ENCODE measurements at places on chromosomes 6 and 20. TPM values are rescaled to one million over a fixed set of nuclear protein-coding genes. Genes with fewer than 3 reads are reported as not detected.

DNA sequence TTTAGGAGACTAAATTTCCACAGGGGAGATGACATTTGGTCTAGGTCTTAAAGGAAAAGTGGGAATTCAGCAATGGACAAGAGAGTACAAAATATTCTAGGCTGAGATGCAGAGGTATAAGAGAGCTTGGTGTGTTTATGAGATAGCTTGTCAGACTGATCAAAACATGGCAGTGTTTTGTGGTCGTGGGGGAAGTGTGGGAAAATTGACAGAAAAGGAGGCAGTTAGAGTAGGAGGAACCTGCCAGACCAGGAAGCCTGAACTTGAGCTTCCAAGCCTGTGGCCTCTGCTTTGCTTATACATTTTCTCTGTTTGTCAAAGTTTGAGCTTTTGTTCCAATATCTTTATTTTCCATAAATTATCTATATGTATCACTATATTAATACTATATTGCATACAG is 69.5 kb upstream of the MAP3K7 start:
- no peak for DNase-seq

GRCh38 chr6:1423578-1423977 is 34.2 kb downstream of the FOXF2 start:
- no peak for DNase-seq

The RAB44 gene
- total RNA-seq, result under 0.01 TPM

DNA sequence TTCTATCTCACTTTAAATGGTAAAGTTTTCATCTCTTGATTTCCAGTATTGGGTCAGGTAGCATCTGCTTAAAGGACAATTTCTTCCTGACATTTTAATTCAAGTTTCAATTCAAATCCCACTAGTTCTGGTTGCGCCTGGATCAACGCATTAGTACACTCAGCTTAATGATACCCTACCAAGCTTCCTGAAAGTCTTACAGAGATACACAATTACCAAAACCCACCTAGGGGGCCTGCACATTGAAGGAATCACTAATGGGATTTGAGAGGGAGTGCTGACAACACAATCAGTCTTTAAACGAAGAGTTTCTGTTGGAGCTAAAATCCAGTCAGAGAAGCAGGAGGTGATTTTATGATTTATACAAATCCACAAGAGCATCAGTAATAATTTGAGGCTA is 293.0 kb downstream of the PHF3 start:
- no peak for DNase-seq

The MOXD1 gene
- 0.71 TPM for total RNA-seq

The KCNQ2 gene
- 0.17 TPM for total RNA-seq

The CLPSL2 gene
- not detected for total RNA-seq

- no peak for DNase-seq
Measured at GRCh38 chr20:6916938-6917337, 149.5 kb downstream of the BMP2 start.

DNA sequence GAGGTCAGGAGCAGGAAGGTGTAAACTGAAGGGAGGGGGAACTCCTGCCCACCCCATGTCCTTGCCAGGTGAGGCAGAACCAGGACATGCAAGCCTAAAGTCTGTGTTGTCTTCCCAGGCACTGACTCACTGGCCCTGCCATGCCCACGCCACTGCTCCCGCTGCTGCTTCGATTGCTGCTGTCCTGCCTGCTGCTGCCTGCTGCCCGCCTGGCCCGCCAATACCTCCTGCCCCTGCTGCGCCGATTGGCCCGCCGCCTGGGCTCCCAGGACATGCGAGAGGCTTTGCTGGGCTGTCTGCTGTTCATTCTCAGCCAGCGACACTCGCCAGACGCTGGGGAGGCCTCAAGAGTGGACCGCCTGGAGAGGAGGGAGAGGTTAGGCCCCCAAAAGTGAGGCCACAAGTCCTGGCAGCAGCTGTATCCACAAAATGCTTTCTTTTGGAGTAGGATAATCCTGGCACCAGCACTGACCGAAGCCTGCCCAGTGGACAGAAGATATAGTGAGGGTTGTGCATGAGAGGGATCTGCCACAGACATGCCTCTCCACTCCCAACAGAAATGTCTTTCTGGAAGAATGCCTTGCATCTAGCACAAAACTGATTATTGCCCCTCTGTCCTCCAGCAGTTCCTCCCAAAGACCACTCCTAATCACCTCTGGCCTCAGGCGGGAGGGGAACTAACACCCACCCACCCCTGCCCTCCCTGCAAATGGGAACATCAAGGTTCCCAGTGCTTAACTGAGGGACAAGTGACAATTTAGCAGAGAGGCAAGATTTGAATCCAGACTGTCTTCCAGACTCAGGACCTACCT is 812 bp downstream of the MYMX start:
- peak; percentile 58 for DNase-seq

The PTCRA gene
- total RNA-seq, result not detected

The VGLL2 gene
- total RNA-seq, result not detected

The SPATA25 gene
- not detected for total RNA-seq

- no peak for DNase-seq
Measured at GRCh38 chr20:36497856-36498255, 43.5 kb upstream of the MYL9 start.

The SLC22A3 gene
- total RNA-seq, result 1.8 TPM

DNA sequence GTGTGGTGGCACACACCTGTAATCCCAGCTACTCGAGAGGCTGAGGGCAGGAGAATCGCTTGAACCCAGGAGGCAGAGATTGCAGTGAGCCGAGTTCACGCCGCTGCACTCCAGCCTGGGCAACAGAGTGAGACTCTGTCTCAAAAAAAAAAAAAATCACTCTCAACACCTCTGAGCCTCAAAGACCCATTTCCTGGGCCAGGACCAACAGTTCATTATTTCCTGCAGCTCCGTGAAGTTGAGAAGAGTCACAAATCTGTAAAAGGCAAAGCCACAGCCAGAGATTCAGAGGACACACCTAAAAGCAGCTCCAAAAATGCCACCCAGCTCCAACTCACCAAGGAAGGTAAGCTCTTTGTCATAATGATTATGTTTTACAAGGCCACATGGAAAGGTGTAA is 15.2 kb upstream of the NOP56 start:
- no peak for DNase-seq

The OR2B6 gene
- not detected for total RNA-seq

DNA sequence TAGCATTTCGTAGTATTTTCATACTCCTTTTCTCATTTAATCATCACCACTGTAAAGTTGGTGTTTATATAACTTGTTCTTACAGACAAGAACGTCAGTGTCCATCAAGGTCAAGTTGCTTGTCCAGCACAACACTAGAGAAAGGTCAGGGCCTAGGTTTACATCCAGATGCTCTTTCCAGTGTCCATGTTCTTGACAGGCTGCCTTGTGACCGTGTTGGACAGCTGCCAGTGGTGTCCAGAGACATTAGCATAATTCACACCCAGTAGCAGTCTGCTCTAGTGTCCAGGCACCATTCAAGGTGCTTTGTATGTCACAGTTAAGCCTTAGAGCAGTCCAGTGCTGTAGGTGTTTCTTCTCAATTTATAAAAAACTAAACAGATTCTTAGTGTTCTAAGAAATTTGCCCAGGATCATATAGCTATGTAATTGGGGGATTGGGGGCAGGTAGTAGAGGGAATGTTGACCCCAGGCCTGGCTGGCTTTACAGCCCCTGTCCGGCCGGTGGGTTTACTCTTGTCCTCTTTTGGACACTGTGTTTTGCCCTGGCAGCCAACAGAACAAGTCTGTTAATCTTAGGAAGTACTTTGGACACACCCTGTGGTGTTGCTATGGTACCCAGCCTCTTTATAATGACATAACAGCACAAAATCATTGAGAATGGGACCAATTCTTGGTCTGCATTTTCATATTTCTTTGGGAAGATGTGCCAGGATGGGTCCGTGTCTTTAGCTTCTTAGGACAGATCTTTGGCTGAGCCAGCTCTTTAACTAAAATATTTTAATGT is 8.0 kb downstream of the STK35 start:
- DNase-seq, result no peak

- DNase-seq, result peak; percentile 30
Measured at GRCh38 chr6:84804720-84805119, 40.3 kb upstream of the TBX18 start.

DNA sequence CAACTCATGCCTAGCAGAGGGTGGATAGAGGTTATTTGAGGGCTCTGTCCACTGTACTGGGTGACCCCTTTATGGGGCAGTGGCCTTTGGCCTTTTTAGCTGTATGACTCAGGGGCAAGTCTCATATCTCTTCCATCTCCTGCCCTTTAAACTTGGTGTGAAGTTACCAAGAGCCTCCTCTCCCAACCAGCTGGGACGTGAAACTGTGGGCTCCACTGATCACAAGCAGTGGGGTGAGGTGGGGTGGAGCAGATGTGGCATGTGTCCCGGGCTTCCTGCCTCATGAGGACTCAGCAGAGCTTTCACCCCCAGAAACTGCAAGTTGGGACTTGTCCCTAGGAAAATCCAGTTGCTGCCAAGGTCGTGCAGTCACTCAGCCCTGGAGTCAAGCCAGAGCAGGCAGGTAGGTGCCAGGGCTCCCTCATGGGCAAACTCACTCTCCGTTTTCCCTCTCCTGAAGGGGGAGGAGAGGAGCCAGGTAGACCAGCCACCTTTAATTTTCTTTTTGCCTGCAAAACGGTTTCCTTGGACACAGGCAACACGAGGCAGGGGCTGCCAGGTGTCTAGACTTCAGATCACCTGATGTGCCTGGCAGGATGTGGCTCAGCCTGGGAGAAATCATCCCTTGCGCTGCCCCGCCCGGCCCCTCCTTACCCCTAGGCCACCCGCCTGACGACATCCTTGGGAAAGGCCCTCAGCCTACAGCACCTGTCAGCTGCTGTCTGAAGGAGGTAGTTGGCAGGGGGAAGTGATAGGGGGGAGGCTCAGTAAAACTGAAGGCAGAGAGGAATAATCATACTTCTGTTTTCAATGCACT is 4.0 kb downstream of the CDKN1A start:
- peak; percentile 79 for DNase-seq

DNA sequence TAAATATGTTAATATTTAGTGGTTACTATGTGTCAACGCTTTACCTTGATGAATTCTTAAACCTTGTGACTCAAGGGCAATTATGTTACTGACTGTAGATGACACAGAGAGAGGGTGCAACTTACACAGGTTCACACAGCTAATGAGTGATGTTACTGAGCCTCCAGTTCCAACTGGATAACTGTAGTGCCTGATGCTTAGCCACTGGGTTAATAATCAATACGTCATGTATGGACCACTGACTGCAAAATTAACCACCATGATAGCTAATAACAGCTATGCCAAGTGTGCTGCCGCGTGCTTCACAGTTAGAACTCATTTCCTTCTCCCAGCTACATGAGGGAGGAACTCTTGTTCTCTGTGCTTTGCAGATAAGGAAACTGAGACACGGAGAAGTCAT is 45.4 kb downstream of the SIRPA start:
- no peak for DNase-seq

DNA sequence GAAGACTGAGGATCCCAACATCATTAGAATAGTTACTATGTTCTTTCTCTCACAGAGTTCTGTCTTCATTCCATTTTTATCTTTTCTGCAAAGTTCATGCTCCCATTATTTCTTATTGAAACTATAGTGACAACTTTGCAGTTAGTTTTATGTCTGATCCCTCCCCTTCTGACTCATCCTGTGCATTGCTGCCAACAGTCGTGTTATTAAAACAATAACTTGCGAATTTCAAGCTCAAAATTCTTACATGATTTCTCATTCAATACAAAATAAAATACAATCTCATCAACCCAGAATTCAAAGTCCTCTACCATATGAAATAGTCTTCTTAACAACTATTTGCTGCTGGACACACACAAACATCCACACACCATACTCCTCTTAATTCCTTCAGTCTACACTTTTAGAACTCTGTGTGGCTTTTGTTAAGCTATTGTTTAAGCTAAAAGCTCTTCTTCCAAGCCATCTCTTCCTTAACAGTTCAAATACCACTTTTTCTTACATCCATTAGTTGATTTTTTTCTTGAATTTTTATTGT is 261.4 kb upstream of the IRAK1BP1 start:
- DNase-seq, result peak; percentile 13

GRCh38 chr6:116206231-116206903 is 47.5 kb downstream of the TSPYL4 start:
- no peak for DNase-seq

All from Daoy (cell line).